ENCODE measurements at places on chromosomes 12 and 14.

DNA sequence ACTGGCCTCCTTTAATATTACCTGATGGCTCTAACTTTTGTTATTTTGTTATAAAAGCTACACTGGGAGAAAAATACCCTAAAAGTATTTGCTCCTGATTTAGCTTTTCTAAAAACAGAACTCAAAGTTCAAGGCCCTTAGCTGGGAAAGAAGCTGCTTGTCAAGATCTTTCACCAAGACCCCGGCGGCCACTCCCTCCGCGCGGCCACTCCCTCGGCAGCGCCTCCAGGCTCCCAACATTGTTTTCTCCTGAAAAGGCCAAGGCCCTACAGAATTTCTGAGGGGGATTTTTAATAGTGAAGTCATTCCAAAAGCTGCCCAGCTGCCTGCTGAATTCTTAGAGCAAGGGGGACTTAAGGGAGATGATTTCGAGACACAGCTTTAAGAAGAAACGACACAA, 96.4 kb downstream of the NTN4 start:
- DNase-seq: no peak

- DNase-seq: peak; percentile 67
Measured at GRCh38 chr12:53495903-53496751, 3.1 kb downstream of the MAP3K12 start.

GRCh38 chr14:94355191-94355794, 32.2 kb upstream of the SERPINA6 start:
- DNase-seq: peak; percentile 82

DNA sequence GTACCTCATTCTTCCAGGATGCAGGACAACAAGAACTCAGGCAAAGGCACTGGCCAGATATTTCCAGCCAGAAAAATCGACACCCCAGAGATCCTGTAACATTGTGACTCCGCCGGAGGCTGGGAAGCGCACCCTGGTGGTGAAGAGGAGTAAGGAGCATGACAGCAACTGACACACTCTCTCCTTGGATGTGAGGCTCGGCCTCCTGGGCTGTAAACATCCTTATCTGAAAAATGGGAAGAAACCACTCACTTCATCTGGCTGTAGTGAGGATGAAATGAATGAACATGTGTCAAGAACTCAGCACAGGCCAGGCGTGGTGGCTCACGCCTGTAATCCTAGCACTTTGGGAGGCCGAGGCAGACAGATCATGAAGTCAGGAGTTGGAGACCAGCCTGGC, 27.5 kb downstream of the TCHP start:
- DNase-seq: peak; percentile 50

DNA sequence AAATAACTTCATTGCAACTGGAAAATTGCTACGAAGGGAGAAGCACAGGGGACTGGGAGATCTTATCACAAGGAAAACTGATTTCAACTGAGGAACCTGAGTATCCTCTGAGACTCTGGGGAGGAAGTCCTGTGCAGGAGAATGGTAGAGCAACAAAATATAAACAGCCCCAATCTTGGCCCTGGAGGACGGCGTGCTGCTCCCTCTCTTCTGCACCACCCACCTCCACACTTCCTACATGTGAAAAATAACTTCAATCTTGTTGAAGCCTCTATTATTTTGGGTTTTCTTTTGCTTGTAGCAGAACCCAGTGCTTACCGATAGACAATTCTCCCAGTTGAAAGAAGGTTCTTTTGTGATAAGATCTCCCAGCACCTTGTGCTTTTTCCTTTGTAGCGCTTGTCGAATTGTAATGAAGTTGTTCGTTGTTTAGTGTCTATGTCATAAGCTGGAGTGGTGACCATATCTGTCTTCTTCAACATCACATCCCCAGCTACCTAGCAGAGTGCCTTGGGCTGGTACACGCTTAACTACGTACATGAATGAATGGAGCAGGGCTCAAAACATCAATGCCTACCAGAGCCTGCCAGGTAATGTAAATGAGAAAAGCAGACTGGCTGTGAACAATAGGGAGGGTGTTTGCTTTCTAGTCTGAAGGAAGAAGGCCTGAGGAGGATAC, 2.8 kb upstream of the CD4 start:
- no peak for DNase-seq

- DNase-seq: no peak
Measured at GRCh38 chr14:68539241-68539737, 253.6 kb downstream of the ZFP36L1 start.

All from kidney tubule cell (primary cell).